ENCODE measurements at places on chromosomes 13 and 19. TPM values are rescaled to one million over a fixed set of nuclear protein-coding genes. Genes with fewer than 3 reads are reported as not detected.

The LTBP4 gene
- 106 TPM for total RNA-seq

The SIAH3 gene
- 0.15 TPM for total RNA-seq

The ADGRE3 gene
- 1.0 TPM for total RNA-seq

The DGKH gene
- 7.1 TPM for total RNA-seq

The KBTBD6 gene
- total RNA-seq = 9.2 TPM

The UQCRFS1 gene
- 16.9 TPM for total RNA-seq

The PSG1 gene
- total RNA-seq = not detected

The ANGPTL8 gene
- total RNA-seq = not detected

The CYP4F11 gene
- total RNA-seq = not detected

The APOC4 gene
- total RNA-seq = not detected

The GNG8 gene
- total RNA-seq = not detected

The NRTN gene
- 1.0 TPM for total RNA-seq

The ZNF416 gene
- total RNA-seq = 11.5 TPM

The ZNF726 gene
- total RNA-seq = 4.6 TPM

The C19orf73 gene
- 1.1 TPM for total RNA-seq

The CNFN gene
- not detected for total RNA-seq

The TNFSF11 gene
- 0.13 TPM for total RNA-seq

The FXYD5 gene
- 387 TPM for total RNA-seq

The CIC gene
- 93.8 TPM for total RNA-seq

The XAB2 gene
- total RNA-seq = 49.3 TPM

The NR2F6 gene
- 7.8 TPM for total RNA-seq

The PRR19 gene
- 0.38 TPM for total RNA-seq

The OR7D2 gene
- total RNA-seq = not detected

The SH2D3A gene
- 57.4 TPM for total RNA-seq

The ZNF69 gene
- total RNA-seq = 1.5 TPM

The PROZ gene
- total RNA-seq = not detected

The OR10H1 gene
- total RNA-seq = not detected

The ZNF528 gene
- 23.0 TPM for total RNA-seq

The DHRS12 gene
- total RNA-seq = 17.5 TPM

The SIGLEC14 gene
- 1.1 TPM for total RNA-seq

The DACH1 gene
- 0.49 TPM for total RNA-seq

The UHRF1 gene
- 0.08 TPM for total RNA-seq

The LRRC8E gene
- total RNA-seq = not detected

The ZNF560 gene
- not detected for total RNA-seq

The ZIK1 gene
- total RNA-seq = 4.8 TPM

The ZNF835 gene
- total RNA-seq = 1.0 TPM

The ZNF681 gene
- 12.9 TPM for total RNA-seq

The CYP2A6 gene
- 0.19 TPM for total RNA-seq

The DIRAS1 gene
- total RNA-seq = 0.07 TPM

The ZIC5 gene
- total RNA-seq = not detected

The RGL3 gene
- not detected for total RNA-seq

The BCAM gene
- total RNA-seq = not detected

The YJEFN3 gene
- 5.6 TPM for total RNA-seq

The SETDB2 gene
- 20.3 TPM for total RNA-seq

The ERICH6B gene
- not detected for total RNA-seq

The FFAR2 gene
- not detected for total RNA-seq

The FAM124A gene
- total RNA-seq = not detected

Data from naive thymus-derived CD4-positive, alpha-beta T cell (primary cell).